Tibial nerve (tissue), 4 donors: ENCODE measurements at places on chromosomes 11 and 22. TPM values are rescaled to one million over a fixed set of nuclear protein-coding genes. Genes with fewer than 3 reads are reported as not detected.

Gene GDPD4
- not detected for total RNA-seq

DNA sequence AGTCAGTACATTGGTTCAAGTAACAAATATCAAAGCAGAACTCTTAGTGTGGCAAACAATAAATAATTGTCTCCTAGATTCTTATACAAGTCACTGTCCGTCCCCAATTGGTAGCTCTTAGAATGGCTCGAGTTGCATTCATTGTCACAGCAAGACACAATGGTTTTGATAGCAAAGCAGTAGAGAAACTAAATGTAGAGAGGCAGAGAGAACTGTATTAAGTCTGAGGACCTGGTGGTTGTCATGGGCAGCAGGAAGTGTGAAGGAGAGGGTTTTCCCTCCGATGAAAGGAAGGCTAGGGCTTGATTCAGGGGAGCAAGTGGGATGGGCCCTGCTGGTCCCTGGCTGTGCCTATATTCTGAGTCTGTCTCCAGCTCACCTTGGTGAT, 36.6 kb downstream of the RCOR2 start:
- no peak for DNase-seq

GRCh38 chr11:93529707-93530467, 13.3 kb downstream of the SMCO4 start:
- no peak for DNase-seq

- no peak for DNase-seq
Observed at GRCh38 chr22:46464701-46465344, 72.6 kb downstream of the CELSR1 start.

Gene RPS19BP1
- total RNA-seq, result 206 TPM
